ENCODE measurements at places on chromosomes 3 and 15.

DNA sequence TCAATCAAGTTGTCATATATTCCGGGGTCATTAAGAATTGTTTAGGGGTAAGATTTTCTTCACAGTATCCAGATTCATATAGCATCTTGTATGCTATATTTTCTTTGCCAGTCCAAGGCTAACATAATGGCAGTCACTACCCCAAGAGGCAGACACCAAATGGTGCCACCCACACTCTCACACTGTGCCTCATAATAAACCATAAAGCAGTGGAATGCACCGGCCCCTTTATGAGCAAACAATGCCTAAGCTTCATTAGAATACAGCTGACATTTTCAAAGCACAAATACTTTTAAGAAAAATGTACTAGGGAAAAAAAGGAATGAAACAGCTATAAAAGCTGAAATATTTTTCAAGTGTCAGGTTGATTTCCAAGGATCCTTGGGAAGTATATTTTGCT, 121.6 kb downstream of the TFDP2 start:
- no peak for DNase-seq

DNA sequence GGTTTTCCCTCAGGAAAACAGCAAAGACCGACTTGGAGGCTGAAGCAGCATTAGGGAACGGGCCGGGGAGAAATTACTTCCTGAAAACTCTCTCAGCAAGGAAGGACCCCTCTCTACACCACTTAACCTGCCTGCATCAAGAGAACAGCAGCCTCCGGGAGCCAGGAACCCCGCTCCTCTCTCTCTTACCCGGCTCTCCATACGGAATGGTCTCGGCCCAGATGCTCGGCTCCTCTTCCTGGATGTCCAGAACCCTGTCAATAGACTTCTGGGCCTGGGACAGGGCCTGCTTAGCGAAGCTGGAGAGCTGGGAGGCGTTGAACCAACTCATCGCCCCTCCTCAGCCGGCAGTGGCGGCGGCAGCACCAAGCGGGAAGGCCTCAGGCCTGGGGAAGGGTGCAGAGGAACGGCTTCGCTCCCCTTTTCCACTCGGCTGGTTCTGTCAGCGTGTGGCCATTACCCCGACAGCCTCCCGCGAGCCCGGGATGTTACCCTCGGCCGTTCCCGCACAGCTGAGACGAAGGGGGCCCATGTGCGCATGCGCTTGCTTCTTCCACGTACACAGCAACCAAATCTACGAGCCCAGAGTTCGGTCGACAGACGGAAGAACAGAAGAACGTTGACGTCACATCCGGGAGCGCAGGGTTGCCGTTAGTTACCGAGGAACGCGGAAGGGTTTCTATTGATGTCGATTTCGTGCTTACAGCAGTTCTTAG, at the start of gene TMF1:
Gene TMF1, minus strand, starts transcription at position 578 of the 716 bp plus-strand sequence. Its CDS starts 247 bp downstream, at position 331.
- peak; percentile 98 for DNase-seq

GRCh38 chr15:63334821-63335220, 46.8 kb downstream of the CA12 start:
- no peak for DNase-seq

GRCh38 chr15:42686281-42686680, 50.6 kb downstream of the CDAN1 start:
- DNase-seq = no peak

GRCh38 chr3:107428051-107428858, 51.0 kb downstream of the CCDC54 start:
- no peak for DNase-seq

GRCh38 chr15:39397883-39398282, 183.0 kb upstream of the THBS1 start:
- DNase-seq = no peak

- DNase-seq = no peak
Observed at GRCh38 chr15:45372041-45372995, 6.0 kb downstream of the GATM start.

DNA sequence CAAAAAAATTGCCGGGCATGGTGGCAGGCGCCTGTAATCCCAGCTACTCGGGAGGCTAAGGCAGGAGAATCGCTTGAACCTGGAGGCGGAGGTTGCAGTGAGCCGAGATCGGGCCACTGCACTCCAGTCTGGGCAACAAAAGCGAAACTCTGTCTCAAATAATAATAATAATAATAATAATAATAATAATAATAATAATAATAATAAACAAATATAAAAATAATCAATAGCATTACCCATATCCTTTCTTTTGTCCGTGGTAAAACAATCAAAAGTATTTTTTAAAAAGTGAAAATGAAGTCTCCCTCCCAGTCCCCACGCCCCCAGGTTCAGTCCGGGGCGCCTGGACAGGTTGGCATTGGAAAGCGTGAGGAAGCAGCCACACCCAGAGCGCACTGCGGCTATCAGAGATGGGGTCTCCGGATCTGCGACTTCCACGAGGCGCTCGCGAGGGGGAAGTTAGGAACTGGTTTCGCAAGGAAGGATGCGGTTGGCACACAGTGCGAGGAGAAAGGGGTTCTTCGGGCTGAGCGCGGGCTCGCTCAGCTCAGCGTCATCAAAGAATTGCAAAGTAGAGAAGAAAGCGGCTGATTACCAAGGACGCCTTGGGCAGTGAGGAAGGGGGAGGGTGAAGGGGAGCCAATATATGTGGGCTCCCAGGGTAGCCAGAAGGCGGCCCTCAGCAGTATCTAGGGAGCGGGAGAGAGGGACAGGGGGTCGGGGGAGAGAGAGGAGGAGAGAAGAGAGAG, 69.5 kb upstream of the EPHB3 start:
- no peak for DNase-seq

DNA sequence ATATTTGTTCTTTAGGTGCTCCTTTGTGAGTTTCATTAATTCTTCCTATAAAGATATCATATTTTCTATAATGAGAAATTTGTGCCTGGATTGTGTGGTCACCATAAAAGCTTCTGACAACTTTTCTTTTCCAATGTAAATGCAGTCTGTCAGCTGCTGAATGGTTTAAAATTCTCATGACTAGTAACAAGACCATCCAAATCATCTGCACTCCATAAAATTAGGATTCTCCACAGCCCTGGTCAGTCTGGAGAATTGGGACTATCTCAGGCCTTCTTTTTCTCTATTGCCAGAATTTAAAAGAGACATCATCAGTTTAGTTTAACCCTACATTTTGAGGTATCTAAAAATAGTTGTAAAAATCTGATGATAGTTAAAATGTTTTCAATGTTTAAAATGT, 180.9 kb downstream of the DTWD1 start:
- DNase-seq = no peak

- peak; percentile 61 for DNase-seq
Observed at GRCh38 chr3:52195823-52196331, 2.1 kb upstream of the ALAS1 start.

GRCh38 chr3:117887031-117887430, 1147.6 kb downstream of the IGSF11 start:
- DNase-seq = no peak

DNA sequence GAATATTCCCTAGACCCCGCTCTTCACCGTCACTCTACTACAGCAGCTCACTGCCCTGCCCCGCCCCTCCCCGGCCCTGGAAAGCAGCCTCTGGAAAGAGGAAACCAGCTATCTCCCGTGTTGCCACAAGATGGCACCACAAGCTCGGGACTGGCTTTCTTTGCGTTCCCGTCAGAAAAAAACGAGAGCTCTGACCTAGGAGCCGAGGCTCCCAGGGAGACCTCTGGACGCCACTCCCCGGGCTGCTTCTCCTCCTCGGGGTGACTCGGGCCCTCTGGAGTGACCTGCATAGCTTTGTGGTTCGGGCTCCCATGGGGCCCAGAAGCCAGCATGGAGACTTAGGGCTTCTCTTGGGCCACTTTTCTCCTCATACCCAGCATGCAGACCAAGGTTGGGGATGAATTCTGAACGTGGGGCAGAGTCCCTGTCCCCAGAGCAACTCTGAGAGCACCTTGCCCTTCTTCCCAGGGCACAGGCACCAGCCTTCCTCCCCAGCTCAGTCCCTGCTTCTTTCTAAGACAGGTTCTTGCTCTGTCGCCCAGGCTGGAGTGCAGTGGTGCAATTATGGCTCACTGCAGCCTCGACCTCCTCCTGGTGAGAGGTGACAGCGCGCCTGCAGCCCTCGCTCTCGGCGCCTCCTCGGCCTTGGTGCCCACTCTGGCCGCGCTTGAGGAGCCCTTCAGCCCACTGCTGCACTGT, 19.0 kb downstream of the STOML1 start:
- peak; percentile 79 for DNase-seq

DNA sequence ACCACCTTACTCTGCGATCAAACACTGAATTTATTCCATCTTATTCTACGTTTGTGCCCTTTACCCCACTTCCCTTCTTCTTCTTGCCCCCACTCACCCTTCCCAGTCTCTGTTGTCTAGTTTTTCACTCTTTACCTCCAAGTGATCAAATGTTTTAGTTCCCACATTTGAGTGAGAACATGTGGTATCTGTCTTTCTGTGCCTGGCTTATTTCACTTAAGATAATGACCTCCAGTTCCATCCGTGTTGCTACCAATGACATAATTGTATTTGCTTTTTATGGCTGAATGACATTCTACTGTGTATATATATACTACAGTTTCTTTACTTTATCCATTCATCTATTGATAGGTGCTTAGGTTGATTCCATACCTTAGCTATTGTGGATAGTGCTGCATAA, 78.8 kb downstream of the PDCD6IP start:
- DNase-seq = no peak

DNA sequence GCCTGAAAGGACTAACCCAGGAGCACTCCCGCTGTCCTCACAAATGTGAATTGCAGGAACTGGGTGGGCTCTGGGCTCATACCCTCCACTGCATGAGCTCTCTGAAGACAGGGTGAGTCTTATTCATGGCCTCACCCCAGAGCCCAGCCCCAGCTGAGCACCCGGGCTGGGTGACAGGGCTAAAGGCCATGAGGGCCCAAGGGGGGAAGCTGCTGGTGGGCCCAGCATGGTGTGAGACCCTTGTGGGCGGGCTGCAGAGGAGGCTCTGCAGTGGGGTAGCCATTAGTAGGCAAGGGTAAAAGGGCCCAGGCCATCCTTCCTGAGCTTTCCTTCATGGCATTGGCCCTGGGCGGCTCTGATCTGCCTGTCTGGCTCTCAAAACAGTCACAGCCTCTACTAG, 30.3 kb downstream of the SRPRB start:
- no peak for DNase-seq

- DNase-seq = no peak
Observed at GRCh38 chr3:120172070-120172469, 77.8 kb upstream of the GSK3B start.

GRCh38 chr15:55290528-55291057, 980 bp upstream of the RAB27A start:
- DNase-seq = peak; percentile 71

- DNase-seq = no peak
Observed at GRCh38 chr15:36658312-36658711, 78.9 kb downstream of the CDIN1 start.

- no peak for DNase-seq
Observed at GRCh38 chr3:49898991-49899390, 4.7 kb downstream of the MST1R start.

- DNase-seq = no peak
Observed at GRCh38 chr3:169497567-169498257, 165.8 kb downstream of the MECOM start.

DNA sequence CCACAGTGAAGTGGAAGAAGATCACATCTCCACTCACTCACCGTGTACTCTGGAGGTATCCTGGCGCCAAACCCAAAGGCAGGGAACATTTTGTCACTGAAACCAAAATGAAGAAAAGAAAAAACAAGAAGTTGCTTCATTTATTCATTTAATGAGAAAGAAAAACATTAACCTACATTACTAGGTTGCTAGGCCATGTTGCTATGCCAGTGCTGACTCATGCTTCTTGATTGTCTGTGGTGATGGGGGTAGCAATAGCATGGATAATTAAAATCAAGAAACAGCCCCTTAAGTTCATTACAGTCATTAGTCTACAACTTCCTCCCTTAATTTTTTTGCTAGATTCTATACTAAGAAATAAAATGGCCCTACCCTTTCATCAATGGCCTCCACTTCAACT, 52.7 kb upstream of the MRPL3 start:
- no peak for DNase-seq

- no peak for DNase-seq
Observed at GRCh38 chr3:53167418-53168174, 6.6 kb downstream of the PRKCD start.

- no peak for DNase-seq
Observed at GRCh38 chr3:8759038-8759707, 10.2 kb downstream of the OXTR start.

DNA sequence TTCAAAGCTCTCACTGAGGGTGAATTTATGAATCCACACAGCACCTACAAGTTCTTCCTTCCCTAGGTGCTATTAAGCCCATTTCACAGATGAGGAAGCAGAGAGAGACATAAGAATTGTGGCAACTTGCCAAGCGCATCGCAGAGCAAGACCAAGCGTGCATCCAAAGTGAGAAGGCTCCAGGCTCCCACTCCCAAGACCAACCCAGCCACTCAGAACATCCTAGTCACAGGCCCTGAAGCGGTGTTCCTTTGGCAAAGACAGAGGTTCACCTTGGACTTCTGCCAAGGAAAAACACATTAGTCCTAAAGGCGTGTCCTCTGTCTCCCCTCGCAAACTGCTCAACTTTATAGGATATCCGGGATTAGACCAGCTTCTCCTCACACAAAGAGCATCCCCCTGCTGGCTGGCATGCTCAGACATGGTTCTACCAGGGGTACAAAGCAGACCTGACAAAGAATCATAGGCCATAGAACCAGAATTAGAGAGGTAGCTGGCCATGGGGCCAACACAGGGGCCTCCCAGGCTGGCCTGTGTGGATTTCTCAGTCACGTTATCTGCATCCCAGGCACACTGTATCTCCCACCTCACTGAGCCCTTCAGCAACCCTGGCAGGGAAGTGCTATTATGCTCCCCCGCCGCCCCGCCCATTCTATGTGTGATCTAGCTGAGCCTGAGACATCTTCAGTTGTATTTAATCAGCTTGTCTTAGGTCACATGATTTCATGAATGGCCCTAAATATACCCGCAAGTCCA, 160.2 kb downstream of the FOXP1 start:
- no peak for DNase-seq

GRCh38 chr3:33372218-33373081, 67.8 kb downstream of the UBP1 start:
- no peak for DNase-seq

DNA sequence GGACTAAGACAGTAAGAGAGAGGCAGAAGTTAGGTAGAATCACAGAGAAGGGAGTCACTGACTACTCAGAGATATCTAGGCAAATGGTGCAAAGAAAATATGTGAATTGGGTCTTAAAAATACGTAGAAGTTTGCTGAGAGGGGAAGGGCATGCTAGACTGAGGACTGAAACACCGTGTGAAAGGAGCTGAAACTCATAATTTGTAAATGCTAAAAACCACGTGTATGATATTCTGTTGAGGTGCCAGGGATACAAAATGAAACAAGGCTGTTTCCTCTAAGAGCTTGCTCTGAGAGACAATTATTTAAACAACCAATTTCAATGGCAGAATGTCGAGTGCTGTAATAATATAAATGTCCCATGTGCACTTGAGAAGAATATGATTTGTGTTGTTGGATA, 47.2 kb downstream of the NCK1 start:
- no peak for DNase-seq

DNA sequence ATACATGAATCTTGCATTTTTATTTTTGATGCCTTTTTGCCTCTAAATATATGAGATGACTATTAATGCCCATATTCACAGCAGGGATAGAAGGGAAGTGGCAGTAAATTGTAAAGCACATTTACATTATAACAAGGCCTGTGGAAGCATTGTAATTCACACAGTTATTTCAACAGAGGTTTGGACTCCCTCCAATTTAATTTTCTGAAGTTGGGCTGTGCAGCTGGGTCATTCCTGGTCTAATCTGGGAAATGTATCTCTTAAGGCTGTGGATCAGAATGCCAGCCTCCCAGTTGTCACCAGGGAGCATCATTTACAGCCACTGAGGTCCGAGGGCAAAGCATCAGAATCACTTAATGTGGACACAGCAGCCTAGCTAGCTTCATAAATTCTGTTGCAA, 434.5 kb downstream of the MFSD1 start:
- no peak for DNase-seq

Measured in HepG2 (cell line).